Panc1 (cell line): ENCODE measurements at places on chromosomes 4 and X.

- no peak for DNase-seq
Measured at GRCh38 chr4:110518889-110519490, 43.0 kb downstream of the ENPEP start.

GRCh38 chrX:20969565-20969964 lies 404.7 kb upstream of the CNKSR2 start:
- DNase-seq, result no peak

DNA sequence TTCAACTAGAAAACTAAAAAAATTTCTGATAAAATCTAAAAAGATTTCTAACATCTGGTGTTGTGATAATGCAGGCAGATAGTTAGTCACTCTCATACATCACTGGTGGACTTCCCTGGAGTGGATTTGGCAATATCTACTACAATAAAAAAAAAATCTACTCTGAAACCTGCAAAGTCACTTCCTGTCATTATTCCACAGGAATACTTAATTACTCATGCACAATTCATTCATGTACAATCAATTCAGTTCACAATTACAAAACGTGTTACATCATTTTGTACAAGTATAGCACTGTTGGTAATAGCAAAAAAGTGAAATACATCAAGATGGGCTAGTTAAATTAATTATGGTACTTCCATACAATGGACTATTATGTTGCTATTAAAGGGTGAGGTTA lies 16.5 kb upstream of the RHOH start:
- no peak for DNase-seq

DNA sequence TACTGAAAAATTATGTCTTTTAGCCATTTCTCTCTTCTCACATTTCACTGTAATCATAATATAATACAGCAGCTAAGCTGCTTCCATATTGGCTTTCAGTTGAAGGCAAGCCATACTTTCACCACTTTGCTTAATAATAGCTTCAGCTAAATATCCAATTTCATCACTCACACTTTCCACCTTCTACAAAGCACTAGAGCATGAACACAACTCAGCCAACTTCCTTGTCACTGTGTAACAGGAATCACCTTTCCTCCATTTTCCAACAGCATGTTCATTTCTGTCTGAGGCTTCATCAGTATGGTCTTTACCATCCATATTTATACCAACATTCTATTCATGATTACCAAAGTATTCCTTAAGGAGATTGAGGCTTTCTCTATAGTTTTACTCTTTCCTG lies 219.8 kb upstream of the CTSO start:
- DNase-seq, result no peak

GRCh38 chr4:94544811-94545210 lies 93.1 kb downstream of the PDLIM5 start:
- DNase-seq, result no peak

DNA sequence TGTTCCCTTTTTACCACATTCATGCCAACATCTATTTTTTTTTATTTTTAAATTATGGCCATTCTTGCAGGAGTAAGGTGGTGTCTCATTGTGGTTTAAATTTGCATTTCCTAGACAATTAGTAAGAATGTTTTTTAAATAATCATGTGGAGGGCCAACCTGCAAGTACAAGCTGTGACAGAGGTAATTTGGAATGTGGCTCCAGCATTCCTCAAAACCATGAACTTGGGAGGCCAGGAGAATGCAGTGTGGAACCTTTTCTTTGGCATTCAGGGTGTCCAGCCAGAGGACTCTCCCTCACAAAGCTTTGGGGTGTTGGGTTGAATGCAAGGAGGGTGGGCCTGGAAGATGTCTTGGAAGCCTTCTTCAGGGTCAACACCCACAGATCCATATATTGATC lies 7.3 kb upstream of the TMEM185A start:
- no peak for DNase-seq

GRCh38 chrX:85108165-85108564 lies 104.5 kb downstream of the APOOL start:
- no peak for DNase-seq

DNA sequence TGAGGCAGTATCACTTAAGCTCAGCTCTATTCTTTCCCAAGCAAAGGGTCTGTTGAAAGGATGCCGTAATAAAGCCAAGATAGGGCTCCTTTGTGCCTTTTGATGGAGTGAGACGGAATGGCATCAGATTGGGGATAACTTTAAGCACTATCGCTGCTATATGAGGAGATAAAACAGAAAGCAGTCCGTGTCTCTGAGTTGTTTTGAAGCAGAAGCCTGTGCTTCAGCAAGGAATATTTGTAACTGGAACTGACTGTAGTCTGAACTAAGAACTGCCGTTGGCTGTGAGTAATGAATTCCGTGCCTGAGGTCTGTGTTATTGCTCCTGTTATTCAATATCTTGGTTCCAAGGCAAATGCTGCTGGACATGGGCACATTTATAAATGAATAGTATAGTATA lies 297.4 kb downstream of the ANKRD50 start:
- DNase-seq, result no peak

DNA sequence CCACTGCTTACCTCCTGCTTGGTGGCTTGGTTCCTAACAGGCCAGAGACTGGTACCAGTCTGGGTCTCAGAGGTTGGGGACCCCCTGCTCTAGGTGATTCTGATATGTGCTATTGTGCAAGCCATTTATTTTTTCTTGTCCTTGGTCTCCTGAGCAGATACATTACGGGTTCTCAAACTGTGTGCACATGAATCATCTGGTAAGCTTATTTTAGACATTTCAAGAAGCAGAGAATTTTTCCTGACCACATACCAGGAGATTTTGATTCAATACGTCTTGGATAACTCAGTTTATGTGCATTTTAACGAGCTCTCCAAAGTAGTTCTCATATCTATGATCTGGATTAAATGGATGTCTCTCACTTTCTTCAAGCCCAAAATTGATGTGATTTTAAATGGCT lies 77.2 kb downstream of the FHIP1A start:
- DNase-seq, result no peak

DNA sequence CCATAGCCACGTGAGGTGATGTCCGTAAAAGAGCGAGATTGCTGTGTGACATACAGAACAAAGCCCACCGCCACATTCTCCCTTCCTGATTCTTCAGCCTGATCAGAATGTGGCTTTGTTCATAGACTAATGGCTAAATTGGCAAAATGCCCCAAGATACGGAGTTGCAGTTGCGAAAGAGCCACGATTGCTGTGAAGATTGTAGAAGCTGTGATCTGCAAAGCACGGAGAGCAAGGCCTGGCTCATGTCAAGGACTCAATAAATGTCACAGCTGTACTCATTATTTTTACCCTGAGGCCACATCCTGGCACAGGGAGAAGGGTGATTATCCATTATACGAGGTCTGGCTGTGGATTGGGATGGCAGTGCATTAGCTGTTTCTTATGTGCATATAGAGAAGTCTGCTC lies 34.2 kb downstream of the ARSD start:
- no peak for DNase-seq

DNA sequence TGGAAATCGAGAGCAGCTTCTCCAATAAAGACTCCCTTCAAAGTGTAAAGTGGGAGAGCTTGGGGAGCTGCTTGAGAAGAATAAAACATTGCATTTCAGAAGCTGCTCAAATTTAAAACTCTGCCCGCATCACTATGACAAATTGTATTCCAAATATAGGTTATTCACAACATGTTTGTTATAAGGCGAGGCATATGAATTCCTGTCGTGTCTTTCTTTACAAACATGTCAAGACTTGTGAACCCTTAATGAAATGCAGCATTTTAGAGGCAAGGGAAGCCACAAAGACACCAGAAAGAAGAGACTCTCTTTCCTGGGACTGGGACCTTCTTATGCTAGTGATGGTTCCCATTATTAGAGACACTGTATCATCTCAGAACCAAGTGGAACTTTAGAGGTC lies 311.2 kb downstream of the DHX15 start:
- no peak for DNase-seq

GRCh38 chrX:149948016-149948415 lies 9.7 kb upstream of the EOLA2 start:
- DNase-seq, result no peak

GRCh38 chrX:54223581-54223980 lies 40.5 kb upstream of the FAM120C start:
- DNase-seq, result no peak

DNA sequence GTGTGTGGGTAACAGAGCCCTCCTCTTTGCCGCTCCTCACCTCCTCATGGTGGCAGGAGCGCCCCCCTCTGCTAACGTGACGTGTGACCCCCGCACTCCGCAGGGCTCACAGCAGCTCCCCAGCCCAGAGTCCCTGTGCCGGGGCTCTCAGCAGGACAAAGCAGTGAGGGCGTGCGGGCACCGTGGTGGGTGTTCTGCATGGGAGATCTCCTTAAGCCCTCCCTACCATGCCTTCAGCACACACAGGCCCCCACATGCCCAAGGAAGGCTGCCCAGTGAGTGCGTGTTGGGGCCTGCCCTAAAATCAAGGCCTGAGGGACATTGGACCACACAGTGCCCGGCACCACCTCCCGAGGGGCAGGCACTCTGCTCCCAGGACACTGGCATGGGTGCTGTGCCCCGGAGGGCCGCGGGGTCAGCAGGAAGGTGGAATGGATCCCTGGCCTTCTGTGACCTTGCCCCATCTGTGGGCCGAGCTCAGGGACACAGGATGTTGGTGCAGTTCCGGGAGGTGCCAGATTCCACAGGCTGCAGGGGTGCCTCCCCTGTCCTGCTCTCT lies 10.1 kb downstream of the PSAPL1 start:
- no peak for DNase-seq

GRCh38 chrX:109707720-109708119 lies 25.3 kb downstream of the ACSL4 start:
- no peak for DNase-seq
